ENCODE measurements at places on chromosomes 5 and 9. TPM values are rescaled to one million over a fixed set of nuclear protein-coding genes. Genes with fewer than 3 reads are reported as not detected.
A peak's percentile ranks its signal among the peaks of the same experiment; 100 is the strongest.

GRCh38 chr5:17185773-17186172 lies 31.7 kb upstream of the BASP1 start:
- no peaks in the 10 kb centered on the region for H3K27me3 ChIP-seq
- H3K36me3 ChIP-seq, result no peaks in the 10 kb centered on the region
- no peak for DNase-seq
- H3K4me3 ChIP-seq, result no peak overlapping the region
- H3K4me1 ChIP-seq, result no peaks in the 10 kb centered on the region

Gene VCAN
- not detected for total RNA-seq

DNA sequence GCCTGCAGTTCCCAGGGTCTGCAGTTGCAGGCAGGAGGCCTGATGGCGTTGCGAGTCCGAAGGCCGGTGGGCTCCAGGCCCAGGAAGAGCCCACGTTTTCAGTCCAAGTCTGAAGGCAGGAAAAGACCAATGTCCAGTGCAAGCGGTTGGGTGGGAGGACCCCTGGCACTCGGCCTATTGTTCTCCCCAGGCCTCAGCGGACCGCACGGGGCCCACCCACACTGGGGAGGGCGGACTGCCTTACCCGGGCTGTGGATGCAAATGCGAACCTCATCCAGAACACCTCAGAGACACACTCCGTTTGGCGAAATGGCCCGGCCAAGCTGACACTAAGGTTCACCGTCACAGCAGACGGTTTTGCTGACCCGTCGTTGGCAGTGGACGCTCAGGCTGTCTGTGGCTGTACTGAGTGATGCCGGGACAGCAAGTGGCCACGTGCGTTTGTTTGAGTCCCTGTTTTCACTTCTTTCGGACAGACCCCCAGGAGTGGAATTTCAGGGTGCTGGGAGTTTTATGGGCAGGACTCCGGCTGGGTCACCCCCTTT lies 10.2 kb upstream of the SEC16A start:
- H3K4me1 ChIP-seq, result no peaks in the 10 kb centered on the region
- no peak overlapping the region for H3K27ac ChIP-seq
- no peak overlapping the region for H3K4me3 ChIP-seq

- no peaks in the 10 kb centered on the region for H3K27me3 ChIP-seq
- DNase-seq, result no peak
- no peaks in the 10 kb centered on the region for H3K4me1 ChIP-seq
- no peaks in the 10 kb centered on the region for H3K36me3 ChIP-seq
- H3K27ac ChIP-seq, result no peak overlapping the region
Observed at GRCh38 chr9:76115982-76116646, 225.6 kb downstream of the PCSK5 start.

Gene BHMT2
- total RNA-seq, result not detected

Gene FBP1
- total RNA-seq, result not detected

Gene LCN15
- total RNA-seq, result not detected

Gene DMGDH
- total RNA-seq, result not detected

GRCh38 chr5:103458497-103459040 lies 104.0 kb downstream of the NUDT12 start:
- H3K4me1 ChIP-seq, result no peaks in the 10 kb centered on the region
- no peak overlapping the region for H3K27ac ChIP-seq
- DNase-seq, result no peak
- H3K4me3 ChIP-seq, result no peak overlapping the region
- peaks cover 10% of the 10 kb centered on the region for H3K27me3 ChIP-seq

Gene ORM2
- total RNA-seq, result not detected

GRCh38 chr5:32123058-32123805 lies 50.9 kb downstream of the GOLPH3 start:
- peaks cover 28% of the 10 kb centered on the region for H3K4me1 ChIP-seq
- peak; percentile 45 for DNase-seq
- H3K27ac ChIP-seq, result no peak overlapping the region
- peaks cover 63% of the 10 kb centered on the region for H3K36me3 ChIP-seq
- H3K27me3 ChIP-seq, result no peaks in the 10 kb centered on the region

Gene LRRC70
- 0.73 TPM for total RNA-seq

GRCh38 chr5:94811331-94811730 lies 192.9 kb downstream of the SLF1 start:
- H3K27me3 ChIP-seq, result peaks cover 38% of the 10 kb centered on the region
- no peaks in the 10 kb centered on the region for H3K4me1 ChIP-seq
- H3K4me3 ChIP-seq, result no peak overlapping the region
- DNase-seq, result no peak

- H3K27ac ChIP-seq, result no peak overlapping the region
- H3K36me3 ChIP-seq, result no peaks in the 10 kb centered on the region
- no peak overlapping the region for H3K4me3 ChIP-seq
- no peak for DNase-seq
- H3K4me1 ChIP-seq, result no peaks in the 10 kb centered on the region
Observed at GRCh38 chr5:36662291-36662851, 56.0 kb downstream of the SLC1A3 start.

- no peak for DNase-seq
- no peaks in the 10 kb centered on the region for H3K27me3 ChIP-seq
- peaks cover 27% of the 10 kb centered on the region for H3K36me3 ChIP-seq
- H3K4me3 ChIP-seq, result no peak overlapping the region
- H3K4me1 ChIP-seq, result peaks cover 56% of the 10 kb centered on the region
- peak overlapping the region; percentile 23 for H3K27ac ChIP-seq
Observed at GRCh38 chr5:154276973-154277331, 86.4 kb downstream of the GALNT10 start.

DNA sequence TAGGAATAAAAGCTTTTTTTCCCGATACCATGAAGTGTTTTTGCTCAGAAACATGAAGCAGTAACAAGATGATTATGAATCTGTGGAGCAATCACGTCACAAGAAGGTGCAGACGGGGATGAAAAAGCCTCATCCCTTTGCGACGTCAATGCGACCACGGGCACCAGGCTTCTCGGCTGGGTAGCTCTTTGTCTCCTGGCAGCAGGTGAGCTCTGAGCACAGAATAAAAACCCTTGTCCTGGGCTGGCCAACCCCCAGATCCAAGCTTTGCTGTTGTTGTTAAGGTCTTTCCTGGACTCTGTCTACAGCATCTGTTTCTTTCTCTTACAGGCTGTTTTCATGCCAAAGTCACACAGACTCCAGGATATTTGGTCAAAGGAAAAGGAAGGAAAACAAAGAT lies 113.8 kb downstream of the ANKRD18B start:
- no peak for DNase-seq
- H3K4me3 ChIP-seq, result no peak overlapping the region
- H3K4me1 ChIP-seq, result no peaks in the 10 kb centered on the region
- H3K36me3 ChIP-seq, result no peaks in the 10 kb centered on the region
- H3K27me3 ChIP-seq, result peaks cover 71% of the 10 kb centered on the region
- H3K27ac ChIP-seq, result no peak overlapping the region

DNA sequence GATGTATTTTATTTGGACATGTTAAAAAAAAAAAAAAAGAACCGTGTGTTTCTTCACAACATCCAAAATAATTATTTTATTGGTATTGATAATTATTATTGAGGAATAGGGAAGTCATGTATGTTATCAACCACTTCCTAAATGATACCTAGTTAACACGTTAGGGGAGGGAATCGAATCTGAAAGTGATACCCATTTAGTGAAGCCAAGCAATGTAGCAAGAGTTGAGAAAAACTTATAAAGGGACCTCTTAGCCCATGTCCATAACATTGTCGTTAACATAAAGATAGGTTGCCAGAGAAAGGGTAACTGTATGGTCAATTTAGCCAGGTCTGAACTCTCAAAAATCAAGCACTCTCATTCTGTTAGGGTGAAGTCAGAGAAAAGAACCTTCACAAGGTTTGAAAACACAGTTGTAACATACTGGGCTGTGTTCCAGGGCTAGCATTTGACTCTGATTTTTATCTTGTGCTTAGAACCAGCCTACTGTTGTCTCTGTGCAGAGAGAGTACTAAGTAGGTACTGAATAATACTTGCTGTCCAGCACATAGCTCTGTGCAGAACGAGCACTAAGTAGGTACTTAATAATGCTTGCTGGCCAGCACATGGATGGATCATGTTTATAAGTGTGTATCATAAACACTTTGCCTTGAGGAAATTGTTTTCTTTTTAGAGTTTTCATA lies 60.4 kb downstream of the GHR start:
- DNase-seq, result no peak

Gene YTHDC2
- 26.0 TPM for total RNA-seq

Gene SVEP1
- not detected for total RNA-seq

Gene PPP3R2
- total RNA-seq, result not detected

- no peak for DNase-seq
- H3K27ac ChIP-seq, result no peak overlapping the region
- no peaks in the 10 kb centered on the region for H3K27me3 ChIP-seq
- H3K4me1 ChIP-seq, result no peaks in the 10 kb centered on the region
- H3K36me3 ChIP-seq, result no peaks in the 10 kb centered on the region
Observed at GRCh38 chr9:18149471-18150011, 324.4 kb upstream of the ADAMTSL1 start.

Gene IFNA2
- not detected for total RNA-seq

GRCh38 chr5:160369990-160370712 lies at the start of gene C1QTNF2:
TSS of gene C1QTNF2 (minus strand) at chr5:160370626. CDS start at chr5:160355011, 15,615 bp downstream.
- H3K4me1 ChIP-seq, result peaks cover 5% of the 10 kb centered on the region
- DNase-seq, result peak; percentile 59
- peaks cover 70% of the 10 kb centered on the region for H3K27me3 ChIP-seq

Gene PTGES
- 0.09 TPM for total RNA-seq

GRCh38 chr5:157839157-157839795 lies 19.7 kb downstream of the CLINT1 start:
- no peak overlapping the region for H3K27ac ChIP-seq
- no peaks in the 10 kb centered on the region for H3K27me3 ChIP-seq
- no peak for DNase-seq

- peaks cover 24% of the 10 kb centered on the region for H3K4me1 ChIP-seq
- H3K27me3 ChIP-seq, result no peaks in the 10 kb centered on the region
- DNase-seq, result no peak
- no peak overlapping the region for H3K27ac ChIP-seq
Observed at GRCh38 chr5:143373076-143373475, 30.4 kb downstream of the NR3C1 start.

Gene FGF18
- total RNA-seq, result 0.17 TPM

GRCh38 chr5:168407211-168407610 lies 79.1 kb upstream of the RARS1 start:
- no peak for DNase-seq
- no peak overlapping the region for H3K4me3 ChIP-seq
- H3K4me1 ChIP-seq, result peaks cover 18% of the 10 kb centered on the region
- no peak overlapping the region for H3K27ac ChIP-seq
- H3K36me3 ChIP-seq, result no peaks in the 10 kb centered on the region

- no peaks in the 10 kb centered on the region for H3K36me3 ChIP-seq
- DNase-seq, result no peak
- H3K4me1 ChIP-seq, result peaks cover 3% of the 10 kb centered on the region
- peaks cover 29% of the 10 kb centered on the region for H3K27me3 ChIP-seq
- no peak overlapping the region for H3K27ac ChIP-seq
Observed at GRCh38 chr5:111782216-111782615, 25.2 kb upstream of the NREP start.

DNA sequence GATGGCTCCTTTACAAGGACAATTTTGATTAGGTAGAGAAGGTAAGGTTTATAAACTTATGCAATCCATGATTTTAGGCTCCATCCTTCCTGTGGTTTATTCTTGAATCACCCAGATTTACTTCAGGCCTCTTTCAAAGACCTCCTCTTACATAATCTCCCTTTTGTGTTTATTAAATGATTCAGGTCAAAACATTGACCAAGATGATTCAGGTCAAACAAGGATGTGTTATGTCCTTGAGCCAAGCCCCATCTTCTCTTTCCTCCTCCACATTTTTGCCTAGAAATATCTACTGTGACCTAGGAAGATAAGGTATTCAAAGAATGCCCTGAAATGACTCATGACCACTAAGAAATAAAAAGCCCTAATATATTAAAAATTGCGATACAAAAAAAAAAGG lies 31.8 kb upstream of the TLR4 start:
- H3K27me3 ChIP-seq, result no peaks in the 10 kb centered on the region
- no peak for DNase-seq
- no peaks in the 10 kb centered on the region for H3K36me3 ChIP-seq
- H3K4me1 ChIP-seq, result no peaks in the 10 kb centered on the region
- H3K27ac ChIP-seq, result no peak overlapping the region

DNA sequence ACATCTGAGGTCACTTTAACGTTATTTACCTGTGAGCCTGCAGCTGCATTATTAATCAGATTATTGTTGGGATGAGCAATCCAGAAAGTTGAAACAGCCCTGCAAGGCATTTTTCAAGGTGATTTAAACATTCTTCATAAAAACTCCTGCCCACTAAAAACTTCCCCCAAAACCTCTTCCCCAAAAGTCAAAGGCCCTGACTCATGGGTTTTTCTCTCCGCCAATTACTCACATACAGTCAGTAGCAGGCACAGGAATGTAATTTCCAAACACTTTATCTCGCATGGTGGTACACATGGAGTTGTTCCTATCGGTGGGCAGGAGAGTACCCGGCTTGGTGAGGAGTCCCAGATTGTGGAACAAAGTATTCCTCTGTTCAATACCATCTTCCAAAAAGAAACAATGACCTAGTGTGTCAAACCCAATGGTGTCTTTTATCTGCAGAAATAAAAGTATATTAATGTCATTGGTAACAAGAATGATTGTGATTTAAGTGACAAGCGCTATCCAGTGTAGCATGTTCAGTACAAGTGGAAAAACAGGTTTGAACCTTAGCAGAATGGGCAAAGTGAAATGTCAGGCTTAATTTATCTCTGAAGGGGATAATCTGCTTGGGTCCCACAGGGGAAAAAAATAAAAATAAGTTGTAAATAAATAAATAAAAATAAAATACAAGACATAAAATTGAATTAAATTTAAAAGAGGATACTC lies 38.3 kb downstream of the CEMIP2 start:
- DNase-seq, result peak; percentile 32
- no peaks in the 10 kb centered on the region for H3K27me3 ChIP-seq
- peaks cover 2% of the 10 kb centered on the region for H3K4me1 ChIP-seq
- peaks cover 62% of the 10 kb centered on the region for H3K36me3 ChIP-seq
- no peak overlapping the region for H3K4me3 ChIP-seq
- no peak overlapping the region for H3K27ac ChIP-seq

Gene ADCY2
- total RNA-seq, result not detected

Gene SLC1A1
- not detected for total RNA-seq

Gene ANXA2R
- total RNA-seq, result 1.1 TPM

Gene PTTG1
- total RNA-seq, result 88.9 TPM

Gene ANKRD18A
- total RNA-seq, result 4.5 TPM

DNA sequence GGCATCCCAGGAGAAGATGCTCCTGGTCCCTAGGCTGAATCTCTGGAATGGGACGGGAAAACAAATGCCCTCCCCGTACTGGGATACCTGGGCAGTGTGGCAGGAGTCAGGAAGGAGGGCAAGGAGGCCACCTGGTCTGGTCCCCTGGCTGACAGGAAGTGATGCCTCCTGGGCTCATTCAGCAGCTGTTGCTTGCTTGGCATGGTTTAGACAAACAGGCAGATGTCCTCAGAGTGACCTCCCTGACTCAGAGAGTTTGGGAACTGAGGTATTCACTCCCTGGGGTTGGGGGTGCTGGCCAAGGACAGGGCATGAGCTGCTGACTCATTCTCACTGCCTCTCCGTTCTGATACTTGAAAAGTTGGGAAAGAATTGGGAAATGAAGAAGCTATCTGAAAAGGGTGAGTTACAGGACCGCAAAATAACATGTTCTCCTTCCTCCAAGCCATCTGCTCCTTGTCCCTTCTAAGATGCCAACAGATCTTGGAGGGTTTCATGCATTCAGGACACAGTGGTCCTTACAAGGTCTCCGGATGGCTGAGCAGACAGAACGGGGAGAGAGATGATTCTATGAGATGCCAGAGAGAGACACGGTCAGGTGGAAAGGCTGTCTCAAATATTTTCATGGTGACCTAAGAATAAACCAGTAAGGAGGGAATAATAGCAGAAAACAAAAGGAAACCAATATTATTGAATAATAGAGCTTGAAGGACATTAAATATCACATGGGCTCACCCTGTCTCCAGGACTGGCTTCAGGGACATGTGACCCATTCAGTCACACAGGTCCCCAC lies 534.5 kb downstream of the BNC2 start:
- no peak overlapping the region for H3K27ac ChIP-seq
- no peaks in the 10 kb centered on the region for H3K36me3 ChIP-seq
- no peaks in the 10 kb centered on the region for H3K27me3 ChIP-seq

Data from activated CD4-positive, alpha-beta T cell treated with anti-CD3 and anti-CD28 coated beads, Interleukin-2, amount 10 ng/mL, durations not matched to agents 24 days and 14 days (primary cell).